ENCODE measurements at places on chromosomes 2 and 18.

- no peak for DNase-seq
These were observed 199.5 kb downstream of the RTP5 start for GRCh38 chr2:242069018-242069417.

DNA sequence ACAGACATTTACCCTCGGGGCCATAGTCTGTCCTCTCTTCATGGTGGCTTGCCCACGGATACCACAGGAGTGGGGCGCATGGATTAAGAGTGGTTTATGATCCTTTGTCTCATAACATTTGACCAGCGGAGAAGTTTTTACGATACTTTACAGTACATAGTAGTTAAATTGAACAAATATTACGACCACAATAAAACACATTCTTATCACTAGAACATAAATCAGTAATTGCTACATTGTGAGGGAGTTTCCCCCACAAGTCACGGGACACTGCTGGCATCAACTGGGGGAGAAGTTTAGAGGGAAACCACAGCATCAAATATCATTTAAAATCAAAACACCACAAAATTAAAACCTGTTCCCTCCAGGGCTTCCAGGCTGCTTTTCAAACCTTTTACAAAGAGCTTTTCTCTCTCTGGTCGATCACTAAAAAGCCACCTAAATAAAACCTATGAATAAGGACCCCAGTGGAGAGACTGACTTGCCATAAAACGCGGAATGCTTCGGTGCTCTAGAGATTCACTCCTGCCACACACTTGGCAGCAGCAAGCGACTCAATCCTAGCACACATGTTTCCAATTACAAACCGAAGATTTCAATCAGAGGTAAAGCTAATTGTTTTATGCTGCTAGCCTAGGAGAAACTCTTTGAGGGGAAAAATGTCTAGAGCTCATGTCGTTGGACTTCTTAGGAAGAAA lies 173.7 kb upstream of the HNRNPA3 start:
- DNase-seq = no peak

DNA sequence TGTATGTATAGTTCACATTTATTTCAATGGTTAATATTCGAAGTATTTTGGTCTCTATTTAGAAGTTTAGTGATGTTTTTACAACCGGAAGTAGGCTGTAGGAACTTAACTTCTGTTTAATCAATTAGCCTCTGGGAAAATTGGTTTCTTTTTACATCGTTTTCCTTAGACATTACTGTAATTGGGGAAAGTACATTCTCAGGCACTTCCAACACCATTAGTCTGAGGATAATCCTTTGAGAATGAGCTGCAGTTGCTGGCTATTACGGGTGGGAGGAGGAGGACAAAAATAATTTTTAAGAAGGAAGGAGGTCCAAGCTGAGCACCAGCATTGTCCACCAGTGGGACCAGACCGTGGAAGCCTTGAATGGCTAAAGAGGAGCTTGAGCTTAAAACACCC lies 70.4 kb upstream of the ST3GAL5 start:
- DNase-seq = no peak

GRCh38 chr2:105744091-105744908 lies 412 bp upstream of the NCK2 start:
- no peak for DNase-seq

GRCh38 chr18:73366713-73367112 lies 498.9 kb upstream of the NETO1 start:
- DNase-seq = no peak

DNA sequence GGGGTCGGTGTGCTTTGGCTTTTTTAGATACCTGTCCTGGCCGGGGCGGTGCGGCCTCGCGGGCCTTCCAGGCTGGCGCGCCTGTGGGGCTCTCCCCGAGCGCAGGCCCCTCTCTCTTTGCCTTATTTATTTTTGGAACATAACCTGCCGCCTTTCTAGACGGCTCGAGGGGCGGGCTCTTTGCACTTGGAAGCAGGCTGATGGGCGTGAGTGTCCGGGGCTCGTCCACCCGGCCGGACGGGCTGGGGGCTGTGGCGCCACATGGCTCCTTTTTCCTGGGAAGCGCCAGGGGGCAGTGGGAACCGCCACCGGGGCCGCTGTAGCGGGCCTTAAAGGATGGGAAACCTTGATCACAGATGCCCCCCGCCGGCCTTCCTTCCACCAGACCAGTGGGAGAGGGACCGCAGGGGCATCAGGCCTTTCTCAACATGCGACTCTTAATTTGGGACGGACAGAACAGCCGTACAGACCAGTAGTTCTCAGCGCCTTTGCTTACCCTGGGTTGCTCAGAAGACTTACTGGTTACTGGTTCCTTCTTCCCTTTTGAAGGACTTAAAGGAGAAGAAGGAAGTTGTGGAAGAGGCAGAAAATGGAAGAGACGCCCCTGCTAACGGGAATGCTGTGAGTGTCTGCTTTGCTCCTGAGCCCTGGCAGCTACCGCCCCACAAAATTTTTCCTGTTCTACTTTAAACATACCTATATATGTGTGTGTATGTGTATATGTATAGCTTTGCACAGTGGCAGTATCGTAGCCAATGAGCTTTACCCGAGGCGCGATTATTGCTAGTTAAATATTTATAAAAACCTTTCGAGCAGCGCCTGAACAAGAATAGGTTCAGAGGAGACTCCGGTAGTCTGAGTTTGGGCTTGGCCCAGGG lies 2.7 kb downstream of the PTMA start:
- no peak for DNase-seq

DNA sequence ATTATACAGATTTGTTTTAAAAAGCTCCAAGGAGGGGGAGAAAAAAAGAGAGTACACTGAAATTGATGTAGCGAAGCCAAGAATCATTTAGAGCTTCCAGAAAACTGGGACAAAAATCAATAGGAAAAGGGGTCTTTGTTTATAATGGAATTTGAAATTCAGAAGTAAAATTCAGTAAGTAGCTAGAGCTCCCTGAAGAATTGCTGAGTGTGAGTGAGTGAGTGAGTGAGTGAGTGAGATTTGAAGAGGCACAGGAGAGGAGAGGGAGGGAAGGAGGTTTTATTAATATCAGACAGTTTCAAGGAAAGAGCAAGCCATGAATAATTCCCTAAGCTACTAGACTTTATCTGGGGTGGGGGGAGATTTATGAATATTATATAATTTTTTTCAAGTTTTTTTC lies 60.7 kb upstream of the ARHGAP28 start:
- DNase-seq = no peak

Measured in HS-5 (cell line).